Activated T-cell treated with anti-CD3 and anti-CD28 coated beads for 24 hours (primary cell): ENCODE measurements at places on chromosomes 16 and 17.

DNA sequence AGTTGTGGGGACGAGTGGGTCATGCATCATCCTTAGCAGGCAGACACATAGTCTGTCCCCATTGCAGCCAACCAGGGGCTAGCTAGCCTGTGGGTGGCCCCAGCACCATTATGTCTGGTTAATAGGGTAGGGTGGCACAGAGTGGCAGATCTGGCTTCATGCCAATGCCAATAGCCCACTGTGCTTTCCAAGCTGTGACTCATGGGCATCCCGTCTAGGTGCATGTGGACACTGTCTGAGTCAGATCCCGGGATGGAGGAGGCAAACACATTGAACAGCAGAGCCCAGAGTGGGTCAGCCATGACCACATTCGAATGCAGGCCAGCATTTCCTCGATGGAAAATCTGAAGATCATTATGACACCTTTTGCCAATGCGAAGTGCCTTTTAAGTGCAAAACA, 2.5 kb downstream of the HS3ST2 start:
- DNase-seq, result no peak

DNA sequence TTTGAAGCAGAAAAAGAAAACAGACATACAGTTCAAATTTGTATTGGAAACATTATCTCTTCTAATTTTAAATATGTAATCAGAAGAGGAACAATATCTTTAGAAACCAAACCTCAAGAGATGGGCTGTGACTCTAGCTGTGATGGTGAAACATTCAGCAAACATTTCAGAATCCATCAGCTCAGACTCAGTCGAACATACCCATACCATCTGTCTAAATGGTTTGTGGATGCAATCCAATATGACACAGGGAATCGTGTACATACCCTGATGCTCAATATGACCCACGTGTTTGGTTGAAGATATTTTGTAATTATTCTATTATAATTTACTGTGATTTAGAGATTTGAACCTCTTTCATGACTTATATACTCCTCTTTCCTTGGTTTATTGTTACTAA, 665.2 kb upstream of the CDH8 start:
- DNase-seq, result no peak

GRCh38 chr16:51150888-51151320, at the start of gene SALL1:
Gene SALL1, minus strand, starts transcription at chr16:51151270. Its CDS starts 29 bp downstream, at chr16:51151241.
- no peak for DNase-seq

- DNase-seq, result peak; percentile 66
Measured at GRCh38 chr17:50026837-50027171, 29.1 kb upstream of the ITGA3 start.

DNA sequence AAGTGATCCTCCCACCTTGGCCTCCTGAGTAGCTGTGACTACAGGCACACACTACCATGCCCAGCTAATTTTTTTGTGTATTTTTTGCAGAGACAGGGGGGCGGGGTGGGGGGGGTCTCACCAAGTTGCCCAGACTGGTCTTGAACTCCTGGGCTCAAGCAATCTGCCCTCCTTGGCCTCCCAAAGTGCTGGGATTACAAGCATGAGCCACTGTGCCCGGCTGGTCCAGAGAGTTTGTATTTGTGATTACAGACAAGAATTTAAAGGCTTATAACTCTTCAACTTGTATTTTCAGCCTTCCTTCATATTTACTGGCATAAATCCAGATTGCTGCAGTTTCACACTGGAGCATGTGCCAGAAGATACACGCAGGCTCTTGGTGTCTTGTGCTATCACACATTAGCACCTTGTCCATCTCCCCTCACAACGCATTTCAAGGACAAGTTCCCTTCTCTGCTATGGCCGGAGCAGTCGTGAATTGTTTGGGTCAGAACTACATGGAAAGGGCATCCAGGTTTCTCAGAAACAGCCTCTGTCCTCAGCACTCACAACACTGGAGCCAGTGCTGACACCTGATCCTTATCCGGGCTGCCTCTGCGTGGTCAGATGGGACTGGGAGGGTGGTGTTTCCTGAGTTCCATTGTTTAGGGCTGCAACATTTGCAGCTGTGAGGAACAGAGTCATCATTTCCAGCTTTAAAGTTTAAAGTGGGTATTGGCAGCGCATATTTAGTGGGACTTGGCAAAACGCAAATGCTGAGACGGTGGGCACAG, 28.1 kb downstream of the WSCD1 start:
- DNase-seq, result no peak

DNA sequence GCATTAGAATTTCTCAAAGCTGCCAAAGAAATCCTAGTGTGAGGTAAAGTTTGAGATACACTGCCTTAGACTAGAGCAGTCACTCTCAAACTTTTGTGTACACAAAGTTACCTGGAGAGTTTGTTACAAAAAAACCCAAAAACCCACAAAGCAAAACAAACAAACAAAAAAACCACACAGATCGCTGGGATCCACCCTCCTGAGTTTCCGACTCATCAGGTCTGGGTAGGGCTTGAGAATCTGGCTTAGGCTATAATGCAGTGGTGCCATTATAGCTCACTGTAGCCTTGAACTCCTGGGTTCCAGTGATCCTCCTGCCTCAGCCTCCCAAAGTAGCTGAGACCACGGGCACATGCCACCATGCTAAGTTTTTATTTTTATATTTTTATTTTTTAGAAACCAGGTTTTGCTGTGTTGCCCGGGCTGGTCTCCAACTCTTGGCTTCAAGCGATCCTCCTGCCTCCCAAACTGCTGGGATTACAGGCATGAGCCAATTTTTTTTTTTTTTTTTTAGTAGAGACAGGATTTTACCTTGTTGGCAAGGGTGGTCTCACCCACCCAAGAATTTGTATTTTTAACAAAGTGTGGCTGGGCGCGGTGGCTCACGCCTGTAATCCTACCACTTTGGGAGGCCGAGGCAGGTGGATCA, 22.3 kb upstream of the SMG1 start:
- no peak for DNase-seq

DNA sequence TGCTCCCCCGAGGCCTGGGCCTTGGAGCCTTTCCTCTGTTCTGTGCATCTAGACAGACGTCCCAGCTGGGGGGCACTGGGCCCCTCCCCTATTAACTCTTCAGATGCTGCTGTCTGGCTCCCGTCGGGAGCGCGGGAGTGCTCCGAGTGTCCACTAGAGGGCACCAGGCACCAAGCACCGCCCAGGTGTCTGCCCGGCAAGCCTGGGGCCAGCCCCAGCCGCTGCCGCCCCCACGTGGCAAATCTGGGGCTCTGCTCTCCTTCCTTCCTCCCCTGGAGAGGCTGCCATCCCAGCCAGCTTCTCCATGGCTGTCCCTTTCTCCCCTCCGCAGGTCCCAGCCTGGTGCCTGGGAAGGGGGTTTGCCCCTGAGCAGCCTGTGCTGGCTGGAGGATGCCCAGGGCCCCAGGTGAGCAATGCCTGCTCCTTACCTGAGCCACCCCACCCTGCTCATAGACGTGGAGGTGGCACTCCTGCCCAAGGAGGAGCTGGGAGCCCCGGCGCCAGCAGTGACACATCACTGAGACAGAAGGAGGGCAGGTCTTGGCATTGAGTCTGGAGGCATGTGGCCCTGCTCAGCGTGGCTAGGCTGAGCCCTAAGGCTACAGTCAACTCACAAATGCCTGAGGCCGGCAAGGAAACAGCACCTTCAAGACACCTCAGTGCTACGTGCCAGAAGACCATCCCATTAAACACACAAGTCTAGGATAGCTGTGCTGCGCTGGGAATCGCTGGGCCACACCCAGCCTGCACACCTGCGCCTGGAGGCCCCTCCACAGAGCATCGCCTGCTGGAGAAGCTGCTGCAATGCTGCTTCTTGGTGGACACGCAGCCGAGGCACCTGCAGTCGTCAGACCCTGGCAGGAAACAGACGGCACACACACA, 19.7 kb downstream of the TMEM235 start:
- DNase-seq, result peak; percentile 82

DNA sequence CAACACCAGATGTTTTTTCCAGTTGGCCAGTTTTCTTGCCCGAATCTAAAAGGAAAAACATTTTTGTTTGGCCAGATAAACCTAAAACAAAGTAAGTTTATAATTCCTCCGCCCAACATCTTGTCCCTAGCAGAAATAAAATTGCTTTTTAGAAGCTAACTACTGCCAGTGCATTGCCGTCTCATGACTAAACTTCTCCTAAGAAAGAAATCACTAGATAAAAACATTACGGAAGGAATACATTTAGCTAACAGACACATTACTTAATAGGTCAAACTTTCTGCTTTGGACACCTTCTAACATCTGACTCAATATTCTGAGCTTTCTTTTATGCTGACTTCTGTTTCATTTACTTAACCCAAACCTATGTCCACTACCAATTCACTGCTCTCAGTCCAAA, 36.2 kb downstream of the FBXL20 start:
- no peak for DNase-seq

- no peak for DNase-seq
Measured at GRCh38 chr17:39487946-39488345, 26.7 kb downstream of the CDK12 start.

DNA sequence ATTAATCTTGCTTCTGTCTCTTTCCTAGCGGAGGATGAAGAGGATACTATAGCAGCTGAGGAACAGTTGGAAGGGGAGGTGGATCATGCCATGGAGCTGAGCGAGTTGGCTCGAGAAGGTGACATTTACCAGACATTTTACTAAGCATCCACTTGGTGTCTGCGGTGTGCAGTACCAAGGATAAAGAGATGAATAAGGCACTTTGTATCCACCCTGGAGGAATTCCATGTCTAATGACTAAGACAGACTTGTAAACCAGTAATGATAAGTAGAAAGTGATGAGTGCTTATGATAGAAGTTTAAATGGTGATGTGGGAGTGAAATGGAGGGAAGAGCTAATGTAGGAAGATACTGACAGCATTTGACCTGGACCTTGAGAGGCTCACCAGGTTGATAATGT, 12.0 kb downstream of the SRCAP start:
- DNase-seq, result no peak

DNA sequence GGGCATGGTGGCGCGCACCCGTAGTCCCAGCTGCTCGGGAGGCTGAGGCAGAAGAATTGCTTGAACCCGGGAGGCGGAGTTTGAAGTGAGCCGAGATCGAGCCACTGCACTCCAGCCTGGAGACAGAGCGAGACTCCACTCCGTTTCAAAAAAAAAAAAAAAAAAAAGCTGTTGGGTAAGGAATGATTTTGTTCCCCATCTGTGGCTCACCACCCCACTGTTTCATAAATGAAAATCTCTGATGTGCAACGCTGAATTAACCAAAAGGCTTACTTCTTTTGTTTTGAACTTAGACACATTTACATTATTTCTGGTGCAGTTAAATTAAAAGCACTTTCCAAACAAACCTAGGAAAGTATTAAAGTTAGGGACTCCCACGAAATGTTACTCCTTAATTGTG, 1.2 kb upstream of the METTL9 start:
- DNase-seq, result no peak

DNA sequence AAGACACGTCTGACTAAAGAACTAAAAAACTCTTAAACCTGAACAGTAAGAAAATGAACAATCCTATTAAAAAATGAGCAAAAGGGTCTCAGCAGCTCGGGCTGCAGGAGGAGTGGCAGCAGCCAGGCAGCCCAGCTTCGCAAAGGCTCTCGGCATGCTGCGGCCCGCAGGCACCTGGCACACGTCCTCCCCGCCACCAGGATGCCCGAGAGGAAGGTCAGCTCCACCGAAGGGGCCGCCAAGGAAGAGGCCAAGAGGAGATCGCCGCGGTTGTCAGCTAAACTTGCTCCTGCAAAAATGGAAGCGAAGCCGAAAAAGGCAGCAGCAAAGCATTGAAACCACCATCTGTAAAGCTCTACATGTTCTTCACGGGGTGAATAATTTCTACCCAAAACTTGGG, 173.5 kb downstream of the BCAS3 start:
- no peak for DNase-seq

DNA sequence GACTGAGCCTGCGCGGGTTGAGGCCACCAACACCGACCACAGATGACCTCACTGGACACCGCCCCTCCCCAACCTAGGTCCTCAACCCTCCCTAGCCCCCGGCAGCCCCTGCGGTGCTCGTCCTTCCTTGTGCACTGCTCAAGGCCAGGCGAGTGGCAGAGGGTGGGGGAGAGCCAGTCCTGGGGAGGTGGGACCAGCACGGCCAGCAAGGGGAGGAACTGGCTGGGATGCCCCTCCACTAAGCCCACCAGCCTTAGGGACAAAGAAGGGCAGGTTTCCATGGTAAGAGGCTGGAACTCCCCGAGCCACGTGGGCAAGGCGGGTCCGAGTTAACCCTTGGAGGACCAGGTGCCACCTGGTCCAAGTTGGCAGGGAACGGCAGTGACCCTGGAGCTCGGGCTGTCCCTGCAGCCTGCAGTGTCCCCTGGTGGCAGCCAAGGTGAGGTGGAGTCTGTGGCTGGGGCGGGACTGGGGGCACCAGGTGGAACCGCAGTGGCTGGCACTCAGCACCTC, 9.2 kb downstream of the FSCN2 start:
- DNase-seq, result no peak

DNA sequence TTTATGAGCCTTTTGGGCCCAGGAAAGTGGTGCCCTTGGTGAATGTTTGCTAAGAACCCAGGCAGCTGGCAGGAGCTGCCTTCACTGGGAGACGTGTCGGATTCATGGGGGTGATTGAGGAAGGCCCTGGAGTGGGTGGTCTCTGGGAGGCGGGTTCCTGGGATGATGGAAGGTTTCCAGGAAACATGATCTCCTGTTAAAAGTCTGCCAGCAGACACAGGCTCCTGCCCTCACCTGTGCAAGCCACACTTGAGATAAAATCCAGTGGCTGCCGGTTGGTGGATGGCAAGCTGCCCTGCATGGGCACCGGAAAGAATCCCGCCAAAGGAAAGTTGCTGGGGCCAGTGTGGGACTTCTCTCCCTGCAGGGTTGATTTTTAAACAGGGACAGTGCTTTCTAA, 189.0 kb upstream of the CIBAR2 start:
- no peak for DNase-seq

DNA sequence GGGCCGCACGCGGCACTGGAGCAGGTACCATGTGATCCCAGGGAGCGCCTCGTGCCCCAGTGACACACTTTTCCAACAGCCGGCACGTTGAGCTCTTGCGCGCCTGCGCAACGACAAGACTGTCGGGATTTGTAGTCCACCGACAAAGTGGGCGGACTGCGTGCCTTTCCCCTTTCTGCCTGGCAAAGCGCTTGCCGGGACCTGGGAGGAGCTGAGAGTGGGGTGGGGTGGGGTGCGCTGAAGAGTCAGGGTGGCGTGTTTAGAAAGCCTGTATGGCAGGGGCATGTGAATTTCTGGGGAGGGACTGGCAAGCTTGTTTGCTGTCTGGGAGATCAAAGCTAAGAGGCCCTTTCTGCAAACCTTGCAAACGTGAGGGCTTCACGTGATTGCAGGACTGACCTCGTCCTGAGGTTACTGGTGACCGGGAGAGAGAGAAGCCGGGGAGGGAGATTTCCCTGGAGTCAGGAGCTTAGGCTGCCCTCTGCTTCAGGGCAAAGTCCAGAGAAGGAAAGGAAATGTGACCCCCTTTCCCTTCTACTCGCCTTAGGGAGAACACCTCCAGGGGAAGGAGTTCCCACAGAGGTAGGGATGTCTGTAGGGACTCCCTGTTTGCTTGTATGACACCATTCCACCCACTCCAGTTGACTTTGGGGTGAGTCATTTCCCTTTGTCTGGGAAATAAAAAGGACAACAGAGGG, 429 bp upstream of the NR1D1 start:
- peak; percentile 89 for DNase-seq
